ENCODE measurements at places on chromosomes 5 and 9.

DNA sequence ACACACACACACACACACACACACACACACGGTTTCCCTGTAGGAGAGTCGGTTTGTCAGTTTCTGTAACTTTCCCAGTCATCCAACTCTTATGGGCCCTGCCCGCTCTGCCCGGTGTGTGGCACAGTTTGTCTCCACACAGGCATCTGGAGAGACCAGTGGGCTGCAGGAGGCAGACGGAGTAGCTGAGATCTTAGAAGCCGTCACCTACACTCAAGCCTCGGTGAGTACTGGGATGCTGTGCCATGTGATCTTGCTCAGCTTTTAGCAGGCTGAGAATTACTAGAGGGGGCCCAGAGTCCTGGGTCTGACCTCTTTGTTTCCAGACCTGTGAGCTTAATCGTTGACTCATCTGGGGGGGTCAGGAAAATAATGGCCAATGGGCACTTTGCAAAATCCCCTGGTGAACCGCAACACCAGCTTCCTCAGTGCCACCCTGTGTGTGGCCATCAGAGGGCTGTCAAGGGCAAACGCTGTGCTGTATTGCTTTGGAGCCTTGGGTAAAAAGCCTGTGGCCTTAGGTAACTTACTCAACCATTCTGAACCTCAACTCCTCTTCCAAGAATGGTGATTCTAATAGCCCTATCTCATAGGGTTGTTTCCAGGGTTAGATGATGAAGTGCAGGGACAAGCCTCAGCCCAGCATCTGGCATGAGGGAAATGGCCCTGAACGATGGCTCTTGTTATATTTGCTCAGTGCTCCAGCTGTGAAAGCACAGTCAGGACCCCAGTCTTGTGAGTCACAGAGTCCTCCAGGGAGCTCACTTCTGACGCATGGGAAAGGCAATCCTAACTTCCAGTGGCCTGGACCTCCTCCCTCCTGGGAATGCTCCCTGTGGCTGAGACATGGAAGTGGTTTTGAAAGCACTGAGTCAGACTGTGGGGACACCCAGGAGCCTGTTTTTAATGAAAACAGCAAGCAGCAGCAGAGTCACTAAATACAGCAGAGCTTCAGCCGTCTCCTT lies 45.6 kb downstream of the COL15A1 start:
- no peak for DNase-seq

- DNase-seq: no peak
These were observed 64.3 kb downstream of the GOLM1 start for GRCh38 chr9:86034863-86035734.

DNA sequence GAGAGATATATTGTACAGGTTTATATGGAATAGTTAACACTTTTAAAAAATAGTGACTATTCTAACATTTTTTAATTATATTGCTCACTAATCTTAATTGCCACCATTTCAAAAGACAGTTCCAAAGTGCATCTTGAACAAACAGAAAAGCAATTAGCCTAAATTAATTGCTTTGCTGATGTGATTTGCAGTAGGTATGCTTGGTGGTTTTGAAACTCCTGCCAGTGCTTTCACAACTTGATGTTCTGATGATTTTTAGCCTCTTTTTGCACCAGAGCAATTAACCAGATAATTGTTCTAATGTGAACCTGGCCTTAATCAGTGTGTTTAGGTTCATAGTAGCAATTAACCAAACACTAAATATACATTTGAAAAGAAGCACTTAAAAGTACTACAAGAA lies 207.6 kb downstream of the FBXL17 start:
- DNase-seq: no peak

GRCh38 chr5:143582869-143583268 lies 179.4 kb upstream of the NR3C1 start:
- DNase-seq: no peak

- DNase-seq: no peak
These were observed 5.1 kb upstream of the SMIM15 start for GRCh38 chr5:61167382-61167781.

DNA sequence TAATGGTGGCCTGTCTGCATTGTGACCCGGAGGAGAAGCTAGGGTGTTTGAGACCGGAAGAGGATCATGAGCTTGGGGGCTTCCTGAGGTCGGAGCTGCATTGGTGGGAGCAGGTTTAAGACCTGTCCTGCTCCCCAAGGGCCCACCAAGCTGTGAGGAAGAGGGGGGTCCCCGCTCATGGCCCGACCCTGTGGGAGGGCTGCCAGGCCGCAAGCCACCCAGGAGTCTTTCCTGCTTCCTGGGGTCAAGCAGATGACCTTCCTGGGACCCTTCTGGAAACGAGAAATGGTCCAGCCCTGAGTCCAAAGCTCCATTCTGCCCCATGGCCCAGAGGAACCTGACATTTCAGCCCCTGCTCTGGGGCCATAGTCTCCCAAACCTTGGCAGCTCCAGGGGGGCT lies 61.5 kb upstream of the RNU6ATAC start:
- no peak for DNase-seq

- DNase-seq: no peak
These were observed 40.3 kb downstream of the SNCAIP start for GRCh38 chr5:122352331-122352730.

GRCh38 chr5:13945271-13945670 lies 783 bp upstream of the DNAH5 start:
- DNase-seq: no peak

DNA sequence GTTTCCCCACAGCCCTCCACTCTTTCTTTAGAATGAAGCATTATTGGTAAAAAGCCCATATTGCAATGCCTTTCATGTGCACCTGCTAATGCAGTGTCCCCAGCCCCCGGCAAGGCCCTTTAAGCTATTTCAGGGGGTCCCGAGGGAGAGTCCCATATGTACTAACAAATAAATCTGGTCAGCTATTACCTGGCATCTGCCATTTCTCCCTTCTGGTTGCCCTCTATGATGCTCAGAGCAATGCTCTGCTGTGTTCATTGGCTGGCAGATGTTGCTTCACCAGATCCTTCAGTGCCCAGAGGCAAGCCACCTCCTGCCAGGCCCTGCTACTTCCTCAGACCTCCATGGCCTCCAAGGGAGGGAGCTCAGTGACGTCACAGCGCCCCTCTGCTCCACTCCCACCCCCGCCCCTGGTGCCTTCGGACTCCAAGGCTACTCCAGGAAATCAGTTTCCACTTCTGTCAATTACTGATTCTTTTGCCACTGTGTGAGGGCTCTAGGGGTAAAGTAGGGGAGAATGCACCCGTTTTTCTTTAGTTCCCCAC lies 201.1 kb upstream of the GLRA1 start:
- DNase-seq: no peak
